Tibial artery (tissue), 4 donors: ENCODE measurements at places on chromosomes 1 and 21.

GRCh38 chr1:157856538-157856937, 14.9 kb upstream of the CD5L start:
- DNase-seq: no peak

GRCh38 chr1:80509965-80510522, 1290.7 kb upstream of the ADGRL2 start:
- no peak for DNase-seq

- peak; percentile 72 for DNase-seq
Observed at GRCh38 chr1:156310962-156311361, 11.9 kb upstream of the VHLL start.

GRCh38 chr1:38733761-38734160, 125.8 kb downstream of the RRAGC start:
- DNase-seq: no peak

- DNase-seq: peak; percentile 33
Observed at GRCh38 chr21:31370893-31371544, 27.0 kb upstream of the TIAM1 start.

DNA sequence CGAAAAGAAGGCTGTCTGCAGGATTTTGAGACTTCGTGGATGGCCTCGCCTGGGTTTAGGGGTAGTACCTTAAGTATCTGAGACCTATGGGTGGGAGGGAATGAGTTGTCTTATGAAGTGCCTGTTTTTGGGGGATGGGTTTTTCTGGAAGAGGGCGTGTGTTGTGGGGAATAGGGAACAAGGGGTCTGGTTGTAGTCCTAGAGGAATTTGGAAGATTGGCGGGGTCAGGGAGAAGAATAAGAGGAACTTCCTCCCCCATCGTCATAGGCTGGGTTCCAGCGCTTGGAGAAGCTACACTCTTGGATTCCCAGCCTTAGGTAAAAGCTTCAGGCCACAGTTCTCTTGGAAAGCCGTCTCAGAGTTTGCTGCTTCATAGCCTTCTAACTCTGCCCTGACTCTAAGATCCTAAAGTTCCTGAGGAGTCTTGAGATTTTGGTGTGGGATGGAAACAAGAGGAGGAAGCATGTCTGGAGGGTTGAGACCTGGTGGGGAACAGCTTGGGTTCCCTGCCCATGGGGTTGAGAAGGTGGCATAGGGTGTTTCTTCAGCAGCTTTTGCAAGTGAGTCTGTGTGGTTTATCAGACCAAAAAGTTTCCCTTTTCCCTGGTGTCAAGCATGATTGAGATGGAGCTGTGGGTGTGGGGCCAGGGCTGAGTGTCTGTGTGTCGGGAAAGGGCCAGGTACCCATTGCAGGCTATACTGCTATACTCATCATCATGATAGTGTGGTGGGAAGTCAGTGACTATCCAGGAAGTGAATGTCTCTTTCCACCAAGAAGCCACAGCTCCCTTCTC, 1.8 kb downstream of the VANGL2 start:
- DNase-seq: no peak

DNA sequence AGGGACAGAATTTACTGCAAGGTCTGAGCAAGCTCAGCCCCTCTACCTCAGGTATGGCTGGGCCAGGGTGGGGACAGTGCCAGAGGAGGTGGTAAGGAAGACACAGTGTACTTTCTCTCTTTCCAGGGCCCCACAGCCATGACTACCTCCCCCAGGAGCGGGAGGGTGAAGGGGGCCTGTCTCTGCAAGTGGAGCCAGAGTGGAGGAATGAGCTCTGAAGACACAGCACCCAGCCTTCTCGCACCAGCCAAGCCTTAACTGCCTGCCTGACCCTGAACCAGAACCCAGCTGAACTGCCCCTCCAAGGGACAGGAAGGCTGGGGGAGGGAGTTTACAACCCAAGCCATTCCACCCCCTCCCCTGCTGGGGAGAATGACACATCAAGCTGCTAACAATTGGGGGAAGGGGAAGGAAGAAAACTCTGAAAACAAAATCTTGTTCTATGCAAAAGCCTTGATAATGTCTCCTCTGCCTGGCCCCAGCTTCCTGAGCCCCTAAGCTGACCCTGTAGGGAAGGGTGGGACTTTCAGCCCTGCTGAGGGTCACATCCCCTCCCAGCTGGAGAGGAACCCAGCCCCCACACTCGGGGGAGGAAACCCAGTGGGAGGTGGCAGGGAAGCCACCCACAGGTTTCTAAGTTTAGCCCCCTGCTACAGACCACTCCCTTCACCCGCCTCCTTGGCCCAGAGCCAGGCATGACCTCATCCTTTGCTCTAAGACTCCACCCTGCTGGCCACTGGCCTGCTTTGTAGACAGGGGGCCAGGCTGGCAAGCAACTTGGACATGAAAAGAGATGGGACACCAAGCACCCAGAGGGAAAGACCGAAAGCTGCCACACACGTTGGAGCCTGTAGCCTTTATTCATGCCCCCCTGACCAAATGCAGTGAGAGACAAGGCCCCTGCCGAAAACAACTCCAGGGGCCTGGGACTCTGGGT, 6.4 kb downstream of the RHOC start:
- DNase-seq: peak; percentile 98

DNA sequence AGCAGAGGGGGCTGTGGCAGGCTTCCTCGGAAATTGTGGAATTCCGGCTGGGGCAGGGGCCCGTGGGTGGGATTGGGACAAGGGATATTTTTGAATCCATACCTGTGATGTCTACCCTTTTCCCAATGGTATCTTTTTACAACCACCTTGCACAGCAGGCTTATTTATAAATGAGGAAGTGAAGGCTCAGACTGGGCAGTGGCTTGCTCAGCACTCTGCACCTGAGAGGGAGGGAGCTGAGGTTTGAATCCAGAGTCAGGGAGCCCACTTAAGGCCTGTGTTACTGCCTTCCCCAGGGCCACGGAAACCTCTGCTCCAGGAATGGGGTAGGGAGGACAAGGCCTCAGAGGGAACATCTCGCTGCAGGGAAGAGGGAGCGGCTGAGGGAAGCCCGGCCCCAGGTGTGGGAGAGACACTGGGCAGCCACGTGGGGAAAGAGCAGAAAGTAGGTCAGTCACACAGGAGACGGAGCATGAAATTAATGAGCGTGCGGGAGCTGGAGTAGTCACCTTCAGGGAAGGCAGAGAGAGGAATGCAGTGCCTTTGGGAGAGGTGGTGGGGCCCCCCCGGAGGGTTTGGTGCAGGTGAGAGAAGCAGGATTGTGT, 35.4 kb upstream of the SCMH1 start:
- no peak for DNase-seq

DNA sequence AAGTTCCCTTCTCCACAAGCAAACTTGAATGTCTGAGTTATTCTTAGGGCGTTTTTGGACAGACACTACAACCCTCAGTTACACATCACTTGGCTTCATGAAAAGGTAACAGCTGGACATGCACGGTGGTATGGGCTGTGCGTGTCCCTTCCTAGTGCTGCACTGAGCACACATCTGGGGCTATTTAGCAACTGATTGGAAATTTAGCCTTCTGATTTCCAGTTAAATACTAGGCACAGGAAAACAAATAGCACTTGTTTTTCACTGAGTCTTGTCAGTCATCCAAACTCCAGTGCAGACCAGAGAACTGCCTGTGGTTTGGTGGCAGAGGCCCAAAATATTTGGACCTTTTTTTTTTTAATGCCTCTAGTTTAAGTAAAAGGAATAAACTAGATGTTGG, 134.7 kb downstream of the TGFBR3 start:
- peak; percentile 64 for DNase-seq

- no peak for DNase-seq
Observed at GRCh38 chr1:246698466-246699094, 25.6 kb upstream of the SCCPDH start.

DNA sequence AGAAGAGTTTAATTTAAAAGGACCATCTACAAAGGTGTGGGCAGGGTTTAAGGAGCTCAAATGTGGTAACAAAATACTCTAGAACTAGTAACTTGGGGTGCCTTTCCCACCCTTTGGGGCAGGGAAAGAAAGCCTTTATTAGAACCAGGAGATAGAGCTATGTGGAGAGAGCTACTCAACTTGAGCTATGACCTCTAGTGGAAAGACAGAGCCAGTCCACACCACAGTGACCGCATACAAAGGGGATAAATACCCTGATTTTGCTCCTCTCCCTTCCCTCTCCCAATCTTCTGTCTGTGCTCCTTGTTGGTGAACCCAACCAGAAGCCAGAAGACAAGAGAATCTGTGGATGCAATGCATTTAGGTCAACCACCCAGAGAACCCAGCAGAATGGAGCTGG, 54.4 kb upstream of the JAK1 start:
- no peak for DNase-seq

- no peak for DNase-seq
Observed at GRCh38 chr1:65975708-65976107, 183.0 kb downstream of the PDE4B start.

- DNase-seq: no peak
Observed at GRCh38 chr1:93180723-93181613, at the start of gene CCDC18. CCDC18 (plus strand) TSS chr1:93180724; CDS start chr1:93183362, 2,638 bp downstream.

DNA sequence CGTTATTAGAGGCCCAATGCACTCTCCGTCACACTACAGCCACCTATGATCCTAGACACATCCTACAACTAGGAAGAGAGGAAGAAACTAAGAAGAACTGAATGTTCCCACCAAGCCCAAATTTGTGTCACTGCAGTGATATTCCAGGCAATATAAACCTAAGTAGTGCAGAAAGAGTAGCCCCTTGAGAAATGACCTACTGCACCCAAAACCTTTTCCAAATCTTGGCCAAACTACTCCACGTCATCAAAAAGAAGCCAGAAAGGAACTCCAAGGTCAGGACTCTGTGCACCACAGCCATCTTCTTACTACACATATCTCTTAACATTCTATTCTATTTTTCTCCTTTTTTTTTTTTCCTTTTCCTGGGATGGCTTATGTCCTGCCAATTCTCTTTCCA, 60.2 kb downstream of the ADAMTS1 start:
- peak; percentile 37 for DNase-seq

GRCh38 chr21:33101300-33101911, 31.5 kb downstream of the OLIG1 start:
- no peak for DNase-seq

- DNase-seq: peak; percentile 67
Observed at GRCh38 chr1:242523719-242524570, 552 bp downstream of the PLD5 start.

- DNase-seq: no peak
Observed at GRCh38 chr1:244861683-244862082, 2.7 kb downstream of the HNRNPU start.

GRCh38 chr1:226945106-226945857, 5.2 kb downstream of the COQ8A start:
- no peak for DNase-seq

GRCh38 chr1:56534130-56534651, 45.2 kb downstream of the PLPP3 start:
- DNase-seq: no peak

- no peak for DNase-seq
Observed at GRCh38 chr1:223048026-223048425, 95.0 kb downstream of the TLR5 start.

DNA sequence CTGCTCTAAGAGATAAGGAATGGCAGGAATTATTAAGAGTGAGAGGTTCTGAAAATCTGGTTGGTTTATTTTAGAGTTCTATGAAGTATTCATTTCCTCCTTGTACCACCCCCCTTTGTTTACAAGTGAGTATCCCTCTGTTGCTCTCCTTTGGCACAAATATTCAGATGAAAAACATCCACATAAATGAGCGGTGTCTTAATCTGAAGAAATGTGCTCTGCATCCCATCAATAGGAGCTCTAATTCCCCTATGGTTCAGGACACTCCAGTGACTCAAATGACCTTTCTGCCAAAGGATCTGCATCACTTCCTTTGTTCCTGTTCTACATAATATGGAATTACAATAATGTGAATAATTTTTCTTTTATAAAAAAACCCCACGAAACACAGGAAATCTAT, 16.6 kb downstream of the DDAH1 start:
- no peak for DNase-seq
